ENCODE measurements at places on chromosomes 1 and 21. TPM values are rescaled to one million over a fixed set of nuclear protein-coding genes. Genes with fewer than 3 reads are reported as not detected.

- DNase-seq: peak; percentile 64
Measured at GRCh38 chr1:211603191-211603701, 24.3 kb upstream of the SLC30A1 start.

DNA sequence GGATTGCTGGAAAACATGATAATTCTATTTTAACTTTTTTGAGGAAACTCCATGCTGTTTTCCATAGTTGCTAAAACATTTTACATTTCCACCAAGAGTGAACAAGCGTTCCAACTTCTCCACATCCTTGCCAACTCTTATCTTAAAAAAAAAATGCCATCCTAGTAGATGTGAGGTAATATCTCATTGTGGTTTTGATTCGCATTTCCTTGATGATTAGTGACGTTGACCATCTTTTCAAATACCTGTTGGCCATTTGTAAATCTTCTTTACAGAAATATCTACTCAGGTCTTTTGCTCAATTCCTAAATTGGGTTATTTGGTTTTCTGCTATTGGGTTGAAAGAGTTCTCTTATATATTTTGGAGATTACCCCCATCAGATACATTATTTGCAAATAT lies 77.4 kb upstream of the CLDN14 start:
- no peak for DNase-seq

Gene PRKCZ
- total RNA-seq: 60.7 TPM

DNA sequence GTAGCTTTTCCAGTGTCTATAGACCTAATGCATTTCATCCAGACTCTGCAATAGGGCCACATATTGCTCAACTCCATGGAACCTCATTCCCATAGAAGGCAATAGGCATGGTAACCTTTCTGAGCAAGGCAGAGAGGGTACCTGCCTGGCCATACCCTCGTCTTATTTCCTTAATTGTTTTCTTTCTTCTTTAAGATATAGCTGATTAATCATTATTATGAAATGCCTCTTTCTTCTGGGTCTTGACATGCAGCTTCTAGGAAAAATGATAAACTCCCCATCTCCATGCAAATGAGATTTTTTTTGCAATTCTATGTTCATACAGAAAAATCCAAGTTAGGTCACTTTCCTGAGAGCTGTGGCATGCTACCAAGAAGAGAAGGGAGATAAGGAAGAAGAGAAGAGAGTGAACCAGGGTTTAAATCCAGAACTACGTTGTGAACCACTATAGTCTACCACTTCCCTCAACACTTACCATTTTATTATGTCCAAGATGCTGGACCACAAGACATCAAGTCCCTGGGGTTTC lies 33.0 kb upstream of the IL20 start:
- DNase-seq: no peak

Gene KIF17
- total RNA-seq: 0.31 TPM

Gene KIAA0040
- total RNA-seq: 14.9 TPM

GRCh38 chr1:184276416-184276815 lies 110.4 kb upstream of the C1orf21 start:
- no peak for DNase-seq

DNA sequence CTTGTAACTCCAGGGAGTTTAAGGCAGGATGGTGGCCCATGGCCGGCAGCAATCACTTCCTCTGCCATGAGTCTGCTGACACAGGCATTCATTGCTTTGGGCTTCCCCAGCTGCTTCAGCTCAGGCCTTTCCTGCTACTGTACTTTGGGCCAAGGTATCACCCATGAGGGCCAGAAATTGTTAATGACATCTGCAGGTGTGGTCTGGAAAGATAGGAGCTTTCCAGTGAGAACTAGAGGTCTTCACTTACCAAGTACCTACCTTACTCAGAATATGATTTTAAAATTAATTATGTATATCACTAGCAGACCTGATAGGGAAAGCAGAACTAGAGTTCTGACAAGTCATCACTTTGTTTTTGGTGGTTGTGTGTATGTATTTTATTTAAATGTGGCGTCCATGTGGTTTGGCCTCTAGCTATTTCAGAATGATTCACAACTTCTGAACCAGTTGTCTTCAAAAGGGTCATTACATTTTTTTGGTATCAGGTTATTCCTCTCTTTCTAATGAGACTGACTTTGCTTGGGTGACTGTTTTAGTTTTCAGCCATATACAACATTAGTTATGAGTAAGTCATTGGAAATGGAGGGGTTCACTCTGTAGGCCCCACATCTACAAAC lies 2.7 kb downstream of the RGL1 start:
- no peak for DNase-seq

Gene ECM1
- 9.1 TPM for total RNA-seq

DNA sequence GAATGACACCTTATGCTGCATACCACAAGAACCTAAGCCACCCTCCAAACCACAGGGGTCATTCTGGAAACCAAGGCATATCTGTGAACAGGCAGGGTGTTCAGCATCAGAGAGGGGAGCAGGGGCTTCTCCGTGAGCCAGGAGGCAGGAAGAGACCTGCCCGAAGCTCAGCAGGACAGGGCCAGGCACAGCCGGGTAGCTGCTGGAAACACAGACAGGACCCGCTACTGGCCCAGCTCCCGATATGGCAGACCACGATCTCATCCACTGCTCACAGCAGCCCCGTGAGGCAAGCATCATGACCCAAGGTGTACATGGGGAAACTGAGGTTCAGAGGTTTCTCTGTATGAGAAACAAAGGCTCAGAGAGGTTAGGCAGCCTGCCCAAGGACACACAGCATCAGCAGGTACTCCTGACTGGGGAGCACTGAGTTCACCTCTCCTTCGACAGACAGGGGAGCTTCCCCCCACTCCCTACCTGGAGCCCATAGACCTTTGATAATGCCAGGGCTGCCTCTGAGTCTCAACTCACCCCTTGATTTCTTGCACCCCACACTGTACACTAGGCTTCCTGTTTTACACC lies 317.7 kb downstream of the MATN1 start:
- DNase-seq: no peak

DNA sequence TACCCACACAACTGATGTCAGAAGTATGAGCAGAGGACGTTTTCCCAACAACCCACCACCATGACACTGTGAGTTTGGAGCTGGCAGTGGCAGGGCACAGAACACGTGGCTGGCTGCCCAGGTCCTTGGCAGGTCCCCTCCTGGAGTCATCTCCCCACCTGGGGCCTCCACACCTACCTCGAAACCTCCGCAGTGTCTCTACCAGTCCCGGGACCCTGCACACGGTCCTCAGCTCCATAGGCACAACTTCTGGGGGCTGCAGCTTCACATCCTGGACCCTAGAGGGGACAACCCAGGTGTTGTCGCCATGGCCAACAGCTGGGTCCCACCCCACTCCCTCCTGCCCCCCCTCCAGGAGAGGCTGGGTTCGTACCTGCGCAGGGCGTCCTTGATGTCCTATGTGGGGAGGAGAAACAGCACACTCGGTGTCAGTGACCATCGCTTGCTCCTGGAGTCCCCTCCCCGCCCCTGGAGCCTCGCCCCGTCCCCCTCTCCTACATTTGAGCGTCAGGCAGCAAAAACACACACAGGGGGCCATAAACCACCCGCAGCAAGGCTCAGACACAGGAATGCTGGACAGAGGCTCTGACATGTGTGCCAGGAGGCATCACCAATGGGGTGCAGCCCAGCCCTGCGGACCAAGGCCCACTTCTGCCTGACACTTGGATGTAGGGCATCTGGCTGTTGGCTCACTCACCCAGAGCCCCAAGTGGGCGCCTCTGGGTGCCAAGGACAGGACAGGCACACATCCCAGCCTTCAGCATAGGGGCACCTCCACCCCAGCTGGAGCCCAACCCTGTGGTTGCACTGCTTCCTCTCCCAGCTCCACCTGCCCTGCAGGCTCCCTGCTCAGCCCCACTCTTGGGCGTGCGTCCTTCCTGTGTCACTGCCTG lies 9.6 kb downstream of the TRIM11 start:
- DNase-seq: peak; percentile 14

Measured in left colon (tissue), 2 donors.